ENCODE measurements at places on chromosomes 16 and 17. TPM values are rescaled to one million over a fixed set of nuclear protein-coding genes. Genes with fewer than 3 reads are reported as not detected.

The TSPOAP1 gene
- total RNA-seq: 0.09 TPM

The RSAD1 gene
- 15.0 TPM for total RNA-seq

The CNTNAP4 gene
- total RNA-seq: not detected

The HSPB9 gene
- not detected for total RNA-seq

The SALL1 gene
- not detected for total RNA-seq

The C17orf50 gene
- total RNA-seq: not detected

The RAB11FIP4 gene
- total RNA-seq: not detected

The UTS2R gene
- not detected for total RNA-seq

The ELAC2 gene
- total RNA-seq: 56.7 TPM

The CIBAR2 gene
- total RNA-seq: not detected

The MT1X gene
- 8.6 TPM for total RNA-seq

The KRTAP2-1 gene
- not detected for total RNA-seq

The KRTAP9-2 gene
- not detected for total RNA-seq

The VASN gene
- 1.1 TPM for total RNA-seq

The IL34 gene
- total RNA-seq: 1.4 TPM

The ABCC12 gene
- not detected for total RNA-seq

The ARL16 gene
- 29.0 TPM for total RNA-seq

The GAS7 gene
- 9.5 TPM for total RNA-seq

The IL32 gene
- 5.2 TPM for total RNA-seq

The NLGN2 gene
- total RNA-seq: 1.2 TPM

The NOD2 gene
- 0.34 TPM for total RNA-seq

The SLFN12L gene
- total RNA-seq: not detected

The LRRC37A gene
- total RNA-seq: 1.5 TPM

The RNF157 gene
- total RNA-seq: 0.34 TPM

The BCL6B gene
- 76.2 TPM for total RNA-seq

The TP53TG3C gene
- not detected for total RNA-seq

The PRRT2 gene
- 0.09 TPM for total RNA-seq

The TBC1D3 gene
- total RNA-seq: not detected

The CCDC200 gene
- not detected for total RNA-seq
